H7 (cell line): ENCODE measurements at places on chromosomes 1 and 21.

DNA sequence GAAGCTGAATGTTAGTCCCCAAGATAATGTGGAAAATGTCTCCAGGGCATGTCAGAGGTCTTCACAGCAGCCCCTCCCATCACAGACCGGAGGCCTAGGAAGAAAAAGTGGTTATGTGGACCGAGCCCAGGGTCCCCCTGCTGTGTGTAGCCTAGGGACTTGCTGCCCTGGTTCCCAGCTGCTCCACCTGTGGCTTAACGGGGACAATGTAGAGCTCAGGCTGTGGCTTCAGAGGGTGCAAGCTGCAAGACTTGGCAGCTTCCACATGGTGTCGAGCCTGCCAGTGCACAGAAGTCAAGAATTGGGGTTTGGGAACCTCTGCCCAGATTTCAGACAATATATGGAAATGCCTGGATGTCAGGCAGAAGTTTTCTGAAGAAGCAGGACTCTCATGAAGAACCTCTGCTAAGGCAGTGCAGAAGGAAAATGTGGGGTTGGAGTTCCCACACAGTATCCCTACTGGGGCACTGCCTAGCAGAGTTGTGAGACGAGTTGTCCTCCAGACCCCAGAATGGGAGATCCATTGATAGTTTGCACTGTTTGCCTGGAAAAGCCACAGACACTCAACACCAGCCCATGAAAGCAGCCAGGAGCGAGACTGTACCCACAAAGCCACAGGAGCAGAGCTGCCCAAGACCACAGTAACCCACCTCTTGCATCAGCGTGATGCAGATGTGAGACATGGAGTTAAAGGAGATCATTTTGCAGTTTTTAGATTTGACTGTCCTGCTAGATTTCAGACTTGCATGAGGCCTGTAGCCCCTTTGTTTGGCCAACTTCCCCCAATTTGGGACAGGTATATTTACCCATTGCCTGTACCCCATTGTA is 204.9 kb downstream of the MRPL39 start:
- no peak for DNase-seq

GRCh38 chr21:42311816-42312625 is 3.2 kb downstream of the TFF3 start:
- peak; percentile 42 for DNase-seq

GRCh38 chr1:9275161-9275560 is 17.5 kb upstream of the SPSB1 start:
- DNase-seq = no peak

DNA sequence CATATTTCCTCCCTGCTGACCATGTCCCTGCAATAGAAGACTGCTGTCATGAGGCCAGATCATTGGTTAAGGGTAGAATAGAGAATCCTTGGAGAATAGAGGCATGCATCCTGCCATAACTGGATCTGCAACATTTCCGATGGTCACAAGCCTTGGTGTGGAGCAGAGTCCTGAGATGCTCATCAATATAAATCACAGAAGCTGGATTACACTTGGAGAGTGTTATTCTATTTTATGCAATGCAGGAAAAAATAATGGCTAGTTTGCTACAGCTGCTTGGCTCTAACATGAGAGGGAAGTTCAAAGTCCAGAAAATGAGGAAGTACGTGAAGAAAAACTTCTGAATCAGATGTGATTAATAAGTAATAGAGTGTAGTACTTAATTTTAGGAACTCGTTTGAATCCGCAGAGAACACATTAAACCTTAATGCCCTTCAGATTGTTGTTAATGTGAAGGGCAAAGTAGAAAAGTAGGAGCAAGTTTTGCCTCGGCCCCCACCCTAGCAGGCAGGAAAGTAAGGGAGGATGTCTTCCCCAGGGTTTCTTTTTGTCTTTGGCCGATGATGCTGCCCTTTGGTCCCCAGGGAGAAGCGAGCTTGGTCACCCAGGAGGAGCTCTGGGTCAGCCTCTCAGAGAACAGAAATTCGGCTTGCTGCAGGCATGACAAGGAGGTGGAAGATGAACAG is 59.5 kb downstream of the KCNK1 start:
- DNase-seq = no peak

DNA sequence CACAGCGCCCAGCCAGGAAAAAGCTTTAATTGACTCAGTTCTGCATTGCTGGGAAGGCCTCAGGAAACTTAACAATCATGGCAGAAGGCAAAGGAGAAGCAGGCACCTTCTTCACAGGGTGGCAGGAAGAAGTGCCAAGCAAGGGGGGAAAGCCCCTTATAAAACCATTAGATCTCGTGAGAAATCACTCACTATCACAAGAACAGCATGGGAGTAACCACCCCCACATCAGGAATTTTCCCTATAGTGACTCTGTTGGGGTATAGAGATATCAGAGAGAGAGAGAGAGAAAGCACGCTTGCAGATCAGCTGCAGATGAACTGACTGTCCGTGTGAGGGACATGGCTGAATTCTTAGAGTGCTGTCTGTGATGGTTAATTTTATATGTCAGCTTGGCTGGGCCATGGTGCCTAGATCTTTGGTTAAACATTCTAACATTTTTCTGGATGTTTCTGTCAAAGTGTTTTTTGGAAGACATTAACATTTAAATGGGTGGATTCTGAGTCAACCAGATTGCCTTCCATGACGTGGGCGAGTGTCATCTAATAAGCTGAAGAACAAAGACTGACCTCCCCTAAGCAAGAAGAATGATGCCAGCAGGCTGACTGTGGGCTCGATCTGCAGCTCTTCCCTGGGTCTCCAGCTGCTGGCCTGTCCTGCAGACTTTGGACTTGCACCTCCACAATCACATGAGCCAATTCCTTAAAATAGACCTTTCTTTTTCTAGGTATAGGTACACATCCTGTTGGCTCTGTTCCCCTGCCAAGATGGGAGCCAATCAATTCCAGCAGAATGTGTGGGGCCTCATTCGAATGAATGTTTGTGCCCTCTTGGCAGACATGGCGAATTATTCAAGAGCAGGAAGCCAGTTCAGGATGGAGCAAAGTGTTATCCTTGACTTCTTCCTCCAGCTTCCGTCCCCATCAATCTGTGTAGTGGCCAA is 21.4 kb upstream of the CPT2 start:
- DNase-seq = no peak

GRCh38 chr1:902802-903201 is 20.9 kb upstream of the SAMD11 start:
- peak; percentile 34 for DNase-seq

- no peak for DNase-seq
These were observed 11.4 kb downstream of the RAB4A start for GRCh38 chr1:229282295-229282823.

DNA sequence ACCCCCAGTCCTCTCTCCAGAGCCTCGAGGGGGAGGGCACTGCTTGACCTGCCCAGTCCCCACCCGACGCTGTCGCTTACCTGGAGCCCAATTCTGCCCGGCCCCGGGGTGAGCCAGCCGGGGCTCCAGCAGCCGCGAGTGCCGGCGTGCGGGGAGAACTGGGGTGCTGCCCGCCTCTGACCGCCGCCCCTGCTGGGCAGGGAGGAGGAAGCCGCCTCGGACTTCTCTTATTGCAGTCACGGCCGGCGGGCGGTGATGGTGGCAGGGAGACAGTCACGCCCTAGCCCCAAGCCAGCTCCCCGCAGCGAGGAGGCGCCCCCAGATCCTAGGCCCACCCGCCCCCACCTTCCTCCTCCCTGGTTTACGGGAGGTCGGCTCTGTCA is at the start of gene FGR:
Gene FGR, minus strand, starts transcription at position 201 of the 383 bp plus-strand sequence. CDS start 11,269 bp downstream, outside the sequence.
- DNase-seq = peak; percentile 76

GRCh38 chr1:23555986-23556634 is 3.2 kb downstream of the ID3 start:
- peak; percentile 85 for DNase-seq

DNA sequence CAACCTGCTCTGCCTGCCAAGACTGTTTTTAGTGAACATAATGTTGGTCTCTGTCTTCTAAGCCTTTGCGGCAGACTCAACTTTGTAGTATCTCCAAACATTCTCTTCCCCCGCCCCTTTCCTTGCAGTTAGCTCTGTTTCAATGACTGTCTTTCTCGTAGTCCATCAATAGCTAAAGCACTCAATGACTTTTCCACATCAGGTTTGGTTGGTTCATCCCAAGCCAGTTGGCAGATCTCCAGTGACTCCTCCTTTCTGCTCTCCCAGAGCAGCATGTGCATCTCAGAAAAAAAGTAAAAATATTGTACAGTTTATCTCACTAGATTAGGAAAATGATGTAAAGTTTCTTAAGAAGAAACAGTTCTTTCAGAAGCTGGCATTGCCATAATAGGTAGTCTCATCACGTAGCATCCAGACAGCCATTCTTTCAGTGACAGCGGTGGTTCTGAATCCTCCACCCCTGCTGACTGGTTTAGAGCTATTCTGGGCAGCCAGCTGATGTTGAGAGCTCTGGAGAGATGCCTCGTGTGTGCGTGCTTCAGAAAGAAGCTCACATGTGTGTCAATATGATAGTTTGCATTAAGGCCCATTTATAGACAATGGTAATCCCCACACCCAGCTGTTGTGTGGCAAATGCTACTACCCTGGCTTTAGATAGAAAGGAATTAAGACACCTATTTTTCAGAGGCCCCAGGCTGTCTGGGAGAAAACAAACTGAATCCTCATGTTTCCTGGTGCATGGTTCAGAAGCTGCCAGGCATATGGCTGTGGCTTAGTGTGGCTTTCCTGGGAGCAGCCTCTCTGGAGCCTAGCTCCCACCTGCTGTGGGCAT is 53.2 kb downstream of the CNN3 start:
- DNase-seq = no peak

DNA sequence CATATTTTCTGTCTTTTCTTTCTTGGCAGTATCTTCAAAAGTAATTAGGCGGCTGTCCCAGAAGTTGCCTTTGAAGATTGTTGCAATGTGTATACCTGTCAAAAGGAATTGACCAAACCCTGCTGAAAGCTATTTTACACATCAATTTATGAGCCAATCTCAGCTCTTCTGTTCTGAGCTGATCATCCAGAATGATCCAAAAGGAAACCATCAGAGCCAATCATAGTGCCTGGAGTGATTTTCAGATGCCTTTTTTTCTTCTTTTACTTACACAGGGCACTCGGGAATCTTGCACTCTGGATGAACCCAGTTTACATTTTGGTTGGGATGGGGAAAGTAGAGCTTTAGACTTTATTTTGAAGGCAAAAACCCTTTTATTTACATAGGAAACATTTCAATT is 21.8 kb upstream of the APOBEC4 start:
- DNase-seq = no peak

GRCh38 chr1:33502726-33503125 is 30.3 kb downstream of the ZSCAN20 start:
- no peak for DNase-seq

DNA sequence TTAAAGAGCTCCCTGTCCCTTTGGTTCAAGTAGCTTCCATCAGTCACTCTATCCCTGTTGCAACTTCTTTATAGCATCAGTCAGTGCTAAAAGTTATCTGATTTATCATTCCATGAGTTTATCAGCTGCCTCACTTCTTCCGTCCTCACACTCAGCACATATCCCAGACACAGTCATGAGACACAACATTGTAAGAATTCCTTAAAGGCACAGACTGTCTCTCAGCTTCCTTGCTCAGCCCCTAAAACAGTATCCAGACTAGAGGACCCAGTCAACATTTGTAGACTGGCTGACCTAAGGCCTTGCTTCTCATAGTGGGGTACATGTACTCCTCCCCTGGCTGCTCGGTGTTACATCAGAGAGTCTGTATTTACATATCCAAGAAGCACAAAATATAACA is 164.9 kb upstream of the ADGRL2 start:
- no peak for DNase-seq

- DNase-seq = no peak
These were observed 117.4 kb upstream of the RAB3GAP2 start for GRCh38 chr1:220389634-220390033.

DNA sequence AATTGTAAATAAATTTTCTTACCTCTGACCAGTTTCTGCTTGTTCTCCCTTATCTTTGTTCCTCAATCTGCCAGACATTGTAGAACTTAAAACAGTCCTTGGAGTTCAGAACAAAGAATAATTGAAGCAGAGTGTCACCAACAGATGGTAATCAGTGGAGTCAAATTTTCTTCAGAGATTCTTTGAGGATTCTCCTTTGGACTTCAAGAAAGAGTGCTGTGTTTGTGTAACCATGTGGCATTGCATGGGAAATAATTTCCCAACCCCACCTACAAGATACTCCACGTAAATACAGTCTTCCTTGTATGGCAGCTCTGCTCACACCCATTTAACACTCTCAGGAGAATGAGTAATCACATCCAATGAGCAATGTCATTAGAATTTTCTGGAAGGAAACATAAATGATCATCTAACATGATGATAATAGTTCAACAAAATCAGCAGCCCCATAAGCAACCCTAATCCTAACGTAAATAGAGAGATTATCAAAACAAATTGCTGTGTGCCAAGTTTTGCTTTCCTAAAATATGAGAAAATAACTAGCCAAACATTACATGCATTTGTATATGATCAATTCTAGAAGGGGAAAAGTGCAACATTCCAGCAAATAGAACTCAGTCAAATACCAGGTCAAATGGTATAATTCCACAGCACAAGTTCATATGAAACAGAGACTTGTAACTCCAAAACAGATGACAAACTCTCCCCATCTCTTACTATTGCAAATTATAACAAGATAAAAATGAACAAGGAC is 6.9 kb upstream of the DENND1B start:
- no peak for DNase-seq

- no peak for DNase-seq
These were observed 8.0 kb upstream of the OXCT2 start for GRCh38 chr1:39779137-39779536.

- DNase-seq = no peak
These were observed 113.9 kb downstream of the GRIK1 start for GRCh38 chr21:29825936-29826335.

DNA sequence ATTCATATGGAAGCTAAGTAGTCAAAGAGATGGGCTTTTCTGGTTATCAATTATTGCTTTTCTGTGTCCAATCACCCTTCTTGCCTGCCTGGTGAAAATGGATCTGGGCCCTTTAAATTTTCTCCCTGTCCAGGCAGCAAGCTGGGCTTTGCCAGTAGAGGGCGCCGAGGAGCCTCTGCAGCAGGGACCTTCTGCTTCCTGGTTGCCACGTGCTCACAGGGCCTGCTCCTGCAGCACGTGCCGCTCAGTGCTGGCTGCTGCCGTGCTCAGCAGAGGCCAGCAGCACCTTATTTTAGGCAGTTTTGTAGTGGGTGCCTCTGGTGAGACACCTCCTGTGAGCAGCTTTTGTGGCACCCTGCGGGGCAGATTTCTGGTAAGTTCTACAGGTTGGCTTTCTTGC is 4.0 kb downstream of the ACTL8 start:
- peak; percentile 59 for DNase-seq

- no peak for DNase-seq
These were observed 153.4 kb downstream of the FMN2 start for GRCh38 chr1:240244968-240245628.

DNA sequence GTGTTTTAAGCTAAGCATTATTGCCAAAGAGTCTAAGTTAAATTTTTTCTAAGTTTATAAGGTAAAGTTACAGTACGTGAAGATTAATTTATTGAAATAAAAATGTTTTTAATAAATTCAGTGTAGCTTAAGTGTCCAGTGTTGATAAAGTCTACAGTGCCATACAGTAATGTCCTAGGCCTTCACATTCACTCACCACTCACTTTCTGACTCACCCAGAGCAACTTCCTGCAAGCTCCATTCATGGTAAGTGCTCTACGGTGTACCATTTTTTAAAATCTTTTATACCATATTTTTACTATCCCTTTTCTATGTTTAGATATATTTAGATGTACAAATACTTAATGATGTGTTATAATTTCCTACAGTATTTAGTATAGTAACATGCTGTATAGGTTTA is 173.2 kb downstream of the CACNA1E start:
- no peak for DNase-seq

- no peak for DNase-seq
These were observed 25.7 kb upstream of the KCNC4 start for GRCh38 chr1:110184446-110184845.
